GM13976 (cell line): ENCODE measurements at places on chromosomes 16 and 17.
A peak's percentile ranks its signal among the peaks of the same experiment; 100 is the strongest.

GRCh38 chr17:72282439-72283029 is 161.7 kb downstream of the SOX9 start:
- DNase-seq = no peak

DNA sequence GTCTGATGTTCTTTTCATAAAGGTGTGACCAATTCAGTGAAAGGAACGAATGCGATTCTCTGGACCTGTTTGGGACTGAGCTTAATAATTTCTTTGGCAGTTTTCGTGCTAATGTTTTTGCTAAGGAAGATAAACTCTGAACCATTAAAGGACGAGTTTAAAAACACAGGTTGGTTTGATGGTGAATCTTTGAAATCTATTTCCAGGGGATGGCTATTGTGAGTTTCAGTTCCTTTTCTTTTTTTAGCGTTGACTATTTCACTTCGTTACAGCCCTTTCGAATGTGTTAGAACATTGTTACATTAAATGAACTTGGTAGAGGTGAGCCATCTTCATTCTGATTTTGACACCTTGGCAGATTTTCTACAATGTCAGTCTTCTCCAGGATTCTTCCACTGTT is 1.2 kb downstream of the TNFRSF17 start:
- peak; percentile 54 for DNase-seq

GRCh38 chr16:74711938-74712337 is 11.3 kb upstream of the MLKL start:
- no peak for DNase-seq

DNA sequence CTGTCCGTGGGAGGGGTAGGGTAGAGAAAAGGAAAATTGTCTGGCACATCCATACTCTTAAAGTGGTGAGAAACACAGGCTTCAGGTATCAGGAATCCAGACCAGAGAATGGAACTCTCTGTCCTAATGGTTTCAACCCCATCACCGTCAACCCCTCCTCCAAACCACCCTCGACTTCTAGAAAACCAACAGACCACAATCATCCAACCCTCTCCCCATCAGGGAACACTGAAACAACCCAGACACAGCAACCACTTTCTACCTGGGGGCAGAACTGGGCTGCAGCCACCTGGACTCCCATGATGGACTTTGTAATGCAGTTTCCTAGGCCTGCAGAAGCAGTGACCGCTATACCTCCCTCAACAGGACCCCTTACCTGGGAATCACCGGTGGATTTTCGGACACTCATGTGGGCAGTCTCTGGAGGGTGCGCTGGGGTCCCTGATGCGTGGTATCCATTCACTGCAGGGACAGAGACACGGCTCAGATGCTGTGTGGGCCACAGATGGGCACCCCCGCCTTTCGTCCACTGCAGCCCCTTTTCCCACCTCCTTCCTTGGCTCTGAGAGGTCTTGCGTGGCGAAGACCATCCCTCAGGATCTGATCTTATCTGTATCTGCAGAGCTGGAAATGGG is 64.3 kb upstream of the RCVRN start:
- DNase-seq = no peak

DNA sequence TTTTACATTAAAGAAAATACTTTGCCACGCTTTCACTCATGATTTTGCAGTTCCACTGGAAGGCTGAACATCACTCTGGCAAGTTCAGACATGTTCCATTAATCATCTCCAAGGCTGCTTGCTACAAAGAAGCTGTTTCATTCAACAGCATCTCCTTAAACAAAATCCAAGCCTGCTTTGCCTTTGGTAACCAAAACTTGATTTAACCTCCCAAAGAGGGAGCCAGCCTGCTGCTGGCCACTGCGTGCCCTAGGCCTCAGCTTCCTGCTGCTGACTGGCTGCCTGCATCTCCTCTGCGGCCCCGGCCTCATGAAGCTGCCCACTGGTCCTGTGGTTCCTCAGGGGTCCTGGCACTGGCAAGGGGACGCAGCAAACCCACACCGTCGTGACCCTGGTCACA is 31.8 kb downstream of the ANKRD11 start:
- no peak for DNase-seq

- no peak for DNase-seq
These were observed 671 bp upstream of the CD300C start for GRCh38 chr17:74546586-74546985.

DNA sequence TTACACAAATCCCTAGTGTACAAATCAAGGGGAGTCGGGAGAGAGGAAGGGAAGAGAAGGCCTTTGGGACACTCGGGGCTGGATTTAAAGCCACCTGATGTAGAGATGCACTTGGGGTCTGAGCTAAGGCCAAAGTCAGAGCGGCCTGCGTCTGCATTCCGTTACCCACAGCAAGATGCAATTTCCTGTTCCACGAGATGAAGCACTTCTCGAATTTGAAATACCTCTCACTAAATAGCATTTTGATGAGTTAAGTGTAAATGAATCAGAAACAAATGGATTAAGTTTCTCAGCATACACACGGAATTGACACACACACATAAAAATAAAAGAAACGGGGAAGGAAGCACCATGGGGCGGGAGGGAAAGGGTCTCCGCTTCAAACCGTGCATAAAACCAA is 386.0 kb downstream of the SOX9 start:
- DNase-seq = no peak

DNA sequence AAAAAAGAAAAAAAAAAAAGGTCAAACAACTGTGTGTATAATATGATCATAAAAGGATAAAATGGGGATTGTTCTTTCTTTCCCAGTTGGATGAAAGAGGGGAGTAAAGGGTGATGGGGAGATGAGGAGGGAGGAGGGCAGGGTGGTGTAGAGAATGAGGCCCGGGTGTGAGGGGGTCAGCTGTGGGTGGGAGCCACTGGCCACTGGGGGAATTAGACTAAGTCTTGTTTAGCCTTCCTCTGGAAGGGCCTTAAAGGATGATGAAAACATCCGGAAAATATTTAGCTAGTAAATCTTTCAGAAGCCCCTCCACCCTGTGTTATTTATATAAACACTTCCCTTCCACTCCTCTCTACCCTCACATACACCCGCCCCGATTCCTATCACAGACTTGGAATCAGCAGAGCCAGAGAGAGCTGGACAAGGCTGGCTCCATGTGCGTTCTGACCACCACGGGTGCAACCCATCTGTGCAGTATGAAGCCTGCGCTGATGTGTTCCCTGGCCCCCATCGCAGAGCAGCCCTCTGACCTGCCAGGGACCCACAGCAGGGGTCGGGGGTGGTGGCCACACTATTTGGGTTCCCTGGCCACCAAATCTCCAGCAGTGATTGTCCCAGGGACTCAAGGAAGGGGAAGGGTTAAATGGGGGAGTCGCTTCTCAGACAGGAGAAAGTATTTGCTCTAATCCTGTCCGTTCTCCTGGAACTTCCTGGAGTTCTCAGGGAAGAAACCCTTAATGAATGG is 72.7 kb downstream of the GAS7 start:
- DNase-seq = no peak
